ENCODE measurements at places on chromosomes 6 and 20.

GRCh38 chr20:62822788-62823651 is 6.2 kb downstream of the COL9A3 start:
- DNase-seq: no peak
- H3K4me3 ChIP-seq: no peak overlapping the region
- no peaks in the 10 kb centered on the region for H3K36me3 ChIP-seq
- H3K27me3 ChIP-seq: peaks cover 6% of the 10 kb centered on the region
- no peak overlapping the region for H3K27ac ChIP-seq

DNA sequence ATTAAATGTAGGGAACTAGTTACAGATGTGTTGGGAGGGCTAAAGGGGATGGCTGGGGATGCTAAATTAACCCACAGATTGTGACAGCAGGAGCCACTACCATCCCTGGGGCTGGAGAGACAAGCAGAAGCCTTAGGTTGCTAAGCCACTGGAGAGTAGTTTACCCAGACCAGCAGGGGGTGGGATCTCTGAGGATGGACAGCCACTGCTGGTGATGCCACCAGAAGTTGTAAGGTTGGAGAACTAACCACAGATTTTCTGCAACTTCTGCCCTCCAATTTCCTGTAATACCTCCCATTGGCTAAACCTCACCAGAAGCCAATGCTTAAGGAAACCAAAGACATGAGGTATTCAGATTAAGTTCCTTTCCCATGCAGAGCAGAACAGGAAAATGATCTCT is 139.6 kb upstream of the NOX3 start:
- no peak overlapping the region for H3K4me3 ChIP-seq
- DNase-seq: no peak
- no peak overlapping the region for H3K27ac ChIP-seq

- no peaks in the 10 kb centered on the region for H3K36me3 ChIP-seq
- no peaks in the 10 kb centered on the region for H3K4me1 ChIP-seq
- H3K27ac ChIP-seq: no peak overlapping the region
Measured at GRCh38 chr6:44614396-44614795, 226.9 kb downstream of the CDC5L start.

- peak within 1 kb of the TSS; percentile 61 for H3K4me3 ChIP-seq
- H3K27me3 ChIP-seq: no peaks in the 10 kb centered on the region
- no peak within 1 kb of the TSS for H3K27ac ChIP-seq
- no peaks in the 10 kb centered on the region for H3K36me3 ChIP-seq
Measured at GRCh38 chr6:44223319-44224028, at the start of gene SLC29A1. TSS of gene SLC29A1 (plus strand) at chr6:44223595. CDS start at chr6:44227314, 3,719 bp downstream.

DNA sequence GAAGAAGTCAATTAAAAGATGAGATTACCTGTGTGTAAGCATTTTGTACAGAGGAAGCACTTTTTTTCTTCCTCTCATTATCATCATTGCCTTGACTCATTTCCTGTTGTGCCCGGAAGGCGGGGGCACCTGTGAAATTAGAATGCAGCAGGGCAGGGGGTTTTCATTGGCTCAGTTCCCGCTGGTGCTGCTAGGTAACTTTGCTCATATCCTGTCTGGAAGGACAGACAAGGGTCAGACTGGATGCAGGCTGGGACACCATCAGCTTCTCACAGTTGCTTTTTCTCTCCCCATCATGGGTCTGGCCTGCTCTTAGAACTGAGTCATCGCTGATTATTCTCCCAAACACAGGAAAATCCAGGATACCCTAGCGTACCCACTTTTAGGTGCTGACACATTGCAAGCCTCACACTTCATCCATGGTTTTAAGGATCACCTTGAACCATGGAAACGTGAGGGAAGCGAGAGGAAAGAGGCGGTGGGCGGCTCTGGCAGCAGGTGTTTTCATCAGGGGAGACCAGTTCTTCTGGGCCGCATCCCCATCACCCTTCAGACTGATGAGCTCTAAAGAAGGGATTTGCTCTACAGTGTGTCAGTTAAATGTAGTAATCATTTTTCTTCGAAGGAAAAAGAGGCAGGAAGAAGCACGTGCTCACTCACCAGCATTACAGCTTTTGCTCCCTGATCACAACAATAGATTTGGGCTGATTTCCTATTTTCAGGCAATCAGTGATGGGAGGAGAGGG is 195.7 kb upstream of the SASH1 start:
- no peak overlapping the region for H3K4me3 ChIP-seq
- H3K36me3 ChIP-seq: no peaks in the 10 kb centered on the region
- no peak for DNase-seq
- H3K27ac ChIP-seq: no peak overlapping the region
- H3K27me3 ChIP-seq: no peaks in the 10 kb centered on the region
